ENCODE measurements at places on chromosomes 7 and 10.

DNA sequence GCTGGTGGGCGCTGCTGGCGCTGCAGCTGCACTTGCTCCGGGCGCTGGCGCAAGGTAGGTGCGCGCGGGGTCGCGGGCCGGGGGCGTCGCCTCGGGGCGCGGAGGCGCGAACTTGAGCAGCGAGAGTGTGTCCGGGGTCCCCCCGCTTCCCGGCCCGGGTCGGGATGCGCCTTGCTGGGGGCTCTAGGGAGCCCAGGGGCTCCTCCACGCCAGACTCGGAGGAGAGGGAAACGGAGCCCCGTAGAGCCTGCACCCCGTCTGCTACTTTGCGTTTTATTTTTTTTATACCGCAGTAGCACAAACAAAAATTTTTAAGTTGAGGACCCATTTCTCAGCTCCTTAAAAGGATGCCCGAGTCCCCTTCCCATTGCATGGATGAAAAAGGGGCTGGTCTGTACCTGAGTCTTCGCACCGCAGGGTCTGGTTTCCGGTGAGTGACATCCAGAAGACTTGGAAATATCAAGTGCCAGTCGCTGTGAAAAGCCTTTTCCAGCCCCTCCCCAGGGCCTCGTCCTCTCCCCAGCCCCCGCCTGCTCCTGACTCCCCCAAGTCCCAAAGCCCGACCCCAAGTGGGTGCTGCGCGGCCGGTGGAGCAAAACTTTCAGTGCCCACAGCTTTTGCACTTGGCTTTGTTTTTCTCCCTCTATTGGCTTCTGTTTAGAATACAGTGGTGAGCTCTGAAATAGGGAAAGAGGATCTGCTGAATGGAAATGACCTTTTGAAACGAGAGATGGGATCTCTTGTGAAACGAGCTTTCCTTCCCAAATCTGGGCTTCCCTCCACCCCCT, 973 bp downstream of the SDK1 start:
- peak; percentile 29 for DNase-seq

DNA sequence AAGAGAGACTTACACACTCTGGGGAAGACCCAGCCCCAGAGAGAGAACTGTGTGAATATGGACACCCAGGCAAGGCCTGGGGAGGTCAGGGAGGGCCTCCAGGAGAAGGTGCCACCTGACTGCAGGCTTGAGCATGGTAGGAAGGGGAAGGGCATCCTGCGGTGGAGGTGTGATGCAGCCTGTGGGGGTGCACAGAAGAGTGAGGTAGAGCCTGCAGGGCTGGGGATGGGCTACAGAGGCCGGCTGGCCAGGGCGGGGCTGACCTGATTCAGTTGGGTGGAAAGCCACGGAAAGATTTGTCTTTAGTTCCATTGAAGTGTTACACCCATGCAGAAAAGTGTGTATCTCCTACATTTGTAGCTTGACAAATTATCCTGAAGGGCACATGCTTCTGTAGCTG, 47.6 kb downstream of the ZMIZ1 start:
- no peak for DNase-seq

GRCh38 chr10:124688889-124689670, 55.1 kb downstream of the FAM53B start:
- DNase-seq, result no peak

DNA sequence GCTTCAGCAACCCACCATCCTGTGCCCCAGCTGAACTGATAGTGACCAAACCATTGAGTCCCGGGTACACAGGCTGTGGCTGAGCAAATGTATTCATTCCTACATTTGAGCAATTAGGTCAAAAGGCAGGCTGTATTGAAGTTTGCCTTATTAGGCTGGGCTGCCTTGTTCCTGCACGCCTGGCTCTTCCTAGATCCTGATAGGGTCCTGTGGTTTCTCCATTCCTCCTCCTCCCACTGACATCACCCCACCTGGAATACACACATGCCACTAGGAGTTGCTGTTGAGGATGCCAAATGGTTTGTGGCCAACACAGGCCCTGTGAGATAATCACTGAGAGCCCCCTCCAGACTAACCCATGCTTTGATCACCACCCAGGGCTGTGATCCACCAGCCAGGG, 66.4 kb upstream of the FGFR2 start:
- no peak for DNase-seq

GRCh38 chr7:12674861-12675260, 12.6 kb upstream of the ARL4A start:
- DNase-seq, result no peak

All from progenitor cell of endocrine pancreas (in vitro differentiated cells).